CD4-positive, alpha-beta T cell treated with Interleukin-17A for 1 hour (primary cell): ENCODE measurements at places on chromosomes 5 and 9.

GRCh38 chr5:154505567-154505966 lies 27.5 kb upstream of the HAND1 start:
- no peak for DNase-seq

DNA sequence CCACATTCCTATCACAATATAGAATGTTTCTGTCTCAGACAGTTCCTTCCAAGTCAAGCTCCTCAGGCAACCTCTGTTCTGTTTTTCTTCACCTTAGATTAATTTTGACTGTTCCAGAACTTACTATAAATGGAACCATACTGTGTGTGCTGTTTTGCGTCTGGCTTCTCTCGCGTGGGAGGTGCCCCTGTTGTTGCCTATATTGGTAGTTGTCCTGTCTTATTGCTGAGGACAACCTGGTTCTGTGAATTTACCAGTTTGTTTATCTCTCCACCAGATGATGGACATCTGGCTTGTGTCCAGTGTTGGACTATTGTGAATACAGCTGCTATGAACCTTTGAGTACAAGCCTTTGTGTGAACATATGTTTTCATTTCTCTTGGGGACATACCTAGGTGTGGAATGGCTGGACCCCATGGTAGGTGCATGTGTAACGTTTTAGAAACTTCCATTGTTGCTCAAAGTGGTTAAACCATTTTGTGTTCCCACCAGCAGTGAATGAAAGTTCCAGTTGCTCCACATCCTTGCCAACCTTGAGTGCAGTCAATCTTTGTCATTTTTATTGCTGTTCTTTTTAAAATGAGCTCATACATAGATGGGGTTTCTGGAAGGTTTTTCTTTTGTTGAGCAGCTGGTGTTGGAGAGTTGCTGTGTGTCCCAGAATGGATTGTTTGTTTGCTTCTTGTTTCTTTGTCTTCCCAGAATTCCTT lies 18.1 kb downstream of the HMCN2 start:
- no peak for DNase-seq

- no peak for DNase-seq
Observed at GRCh38 chr5:106288979-106289378, 1381.8 kb downstream of the EFNA5 start.

- no peak for DNase-seq
Observed at GRCh38 chr5:90916947-90917800, 358.6 kb downstream of the ADGRV1 start.

- no peak for DNase-seq
Observed at GRCh38 chr5:168469816-168470215, 16.5 kb upstream of the RARS1 start.

GRCh38 chr9:122115176-122116035 lies 22.3 kb upstream of the TTLL11 start:
- no peak for DNase-seq
